NCI-H345 (cell line): ENCODE measurements at places on chromosomes 2 and 18.

GRCh38 chr2:52879561-52879960, 888.0 kb upstream of the CHAC2 start:
- DNase-seq = no peak

GRCh38 chr2:238129166-238130010, 9.1 kb upstream of the KLHL30 start:
- no peak for DNase-seq

DNA sequence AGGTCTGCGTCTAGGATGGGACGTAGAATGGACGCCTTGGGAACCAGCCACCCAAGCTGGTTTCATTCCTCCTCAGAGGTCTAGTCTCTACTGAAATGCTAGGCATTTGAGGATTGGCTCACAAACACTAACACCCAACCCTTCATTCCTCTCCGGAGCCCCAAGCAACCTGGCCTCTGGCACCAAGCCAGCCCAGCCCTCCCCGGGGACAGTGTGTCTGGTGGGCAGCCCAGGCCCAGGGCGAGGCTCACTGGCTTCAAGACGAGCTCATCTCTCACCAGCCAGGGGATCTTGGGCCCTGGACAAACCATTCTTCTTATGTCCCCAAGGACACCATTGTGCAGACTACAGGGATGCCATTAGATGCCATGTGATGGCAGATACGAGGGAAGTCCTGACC, 182.5 kb downstream of the CTIF start:
- DNase-seq = no peak

DNA sequence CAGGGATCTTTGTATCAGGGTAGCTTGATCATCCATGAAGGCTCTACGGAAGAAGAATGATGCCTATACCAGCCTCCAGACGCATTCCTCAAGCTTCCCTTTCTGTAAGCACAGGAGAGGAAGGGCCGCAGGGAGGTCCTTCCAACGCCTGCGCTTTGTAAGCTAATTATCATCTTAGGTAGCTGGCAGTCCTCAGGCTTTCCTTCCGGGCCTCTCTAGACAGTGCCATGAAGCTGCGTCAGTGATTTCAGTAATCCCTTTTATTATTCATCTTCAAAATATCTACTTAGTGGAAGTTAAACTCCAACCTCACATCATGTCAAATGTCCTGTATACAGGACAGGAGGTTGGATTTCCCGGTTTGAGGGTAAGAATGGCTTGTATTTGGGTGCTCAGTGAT, 92.3 kb downstream of the ETAA1 start:
- DNase-seq = no peak

- no peak for DNase-seq
Observed at GRCh38 chr2:186732843-186733242, 39.0 kb downstream of the FAM171B start.

DNA sequence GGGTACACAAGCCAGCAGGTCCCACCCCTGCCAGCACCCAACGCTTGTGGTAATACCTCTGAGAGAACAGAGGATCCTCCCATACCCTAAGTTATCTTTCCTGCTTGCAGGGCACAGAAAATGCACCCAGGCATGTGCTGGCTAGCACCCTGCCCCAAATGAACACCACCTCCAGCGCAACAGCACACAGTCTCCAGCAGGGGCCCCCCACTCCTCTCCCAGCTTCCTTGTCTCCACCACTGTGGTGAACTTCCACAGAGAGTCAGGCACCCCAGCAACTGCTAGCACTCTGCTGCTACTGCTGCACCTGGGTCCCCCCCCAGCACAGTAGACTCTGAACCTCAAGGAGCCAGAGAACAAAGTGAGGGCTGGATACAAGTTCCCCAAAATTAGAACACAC, 216.8 kb upstream of the CNTNAP5 start:
- DNase-seq = no peak

DNA sequence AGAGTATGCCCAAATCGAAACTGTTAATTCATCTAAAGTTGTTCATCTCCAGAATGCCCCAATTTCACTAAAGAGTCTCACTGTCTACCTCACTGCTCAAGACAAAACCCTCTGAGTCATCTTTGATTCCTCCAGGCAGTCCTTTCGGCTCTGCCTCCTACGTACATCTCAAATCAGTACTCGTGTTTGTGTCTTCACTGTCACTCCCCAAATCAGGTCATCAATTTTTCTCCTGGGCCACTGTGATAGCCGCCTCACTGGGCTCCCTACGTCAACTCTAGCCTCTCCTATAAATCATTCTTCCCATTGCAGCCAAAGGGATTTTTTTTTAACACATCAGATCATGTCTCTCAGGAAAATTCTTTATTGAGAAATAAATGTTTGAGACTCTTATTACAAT, 42.1 kb upstream of the TTC39C start:
- no peak for DNase-seq

GRCh38 chr2:172096626-172097547, 5.8 kb downstream of the DLX2 start:
- DNase-seq = peak; percentile 75
